ENCODE measurements at places on chromosomes 4 and X.

GRCh38 chrX:11446336-11446735, 153.1 kb downstream of the AMELX start:
- DNase-seq: no peak

DNA sequence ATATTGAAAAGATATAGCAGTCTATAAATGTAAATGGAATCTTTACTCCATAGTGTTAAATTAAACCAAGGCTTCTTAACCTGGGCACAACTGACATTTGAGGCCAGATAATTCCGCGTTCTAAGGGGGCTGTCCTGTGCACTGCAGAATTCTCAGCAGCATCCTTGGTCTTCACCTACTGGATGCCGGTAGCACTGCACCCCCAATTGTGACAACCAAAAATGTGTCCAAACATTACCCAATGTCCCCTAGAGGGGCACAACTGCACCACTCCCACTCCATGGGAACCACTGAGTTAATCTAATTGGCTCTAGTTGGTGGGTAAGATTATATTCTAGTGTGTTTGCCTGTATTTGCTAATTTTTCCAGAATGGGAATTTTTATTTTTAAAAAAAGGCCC, 16.6 kb downstream of the AP1S2 start:
- no peak for DNase-seq

DNA sequence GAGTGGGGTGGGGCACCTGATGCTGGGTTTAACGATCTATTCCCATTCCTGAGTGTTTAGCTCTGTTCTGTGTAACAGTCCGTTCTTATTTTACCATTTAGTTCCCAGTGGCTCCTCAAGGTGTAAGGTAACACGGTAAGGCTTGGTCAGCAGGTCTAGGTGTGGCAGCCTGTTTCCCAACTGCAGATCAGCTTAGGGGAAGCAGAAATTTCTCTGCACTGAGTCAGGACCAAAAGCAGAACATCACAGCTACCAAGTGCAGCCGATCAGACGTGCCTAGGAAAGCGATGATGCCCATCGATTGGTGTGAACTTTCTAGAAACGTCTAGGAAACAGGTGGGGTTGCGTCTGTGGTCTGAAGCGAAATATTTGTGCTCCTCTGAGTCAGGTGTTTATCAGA, 240.1 kb downstream of the STIM2 start:
- no peak for DNase-seq

- no peak for DNase-seq
Observed at GRCh38 chr4:156765277-156765676, 206.3 kb downstream of the PDGFC start.

- no peak for DNase-seq
Observed at GRCh38 chr4:7890635-7891393, 48.8 kb downstream of the AFAP1 start.

- no peak for DNase-seq
Observed at GRCh38 chr4:88216395-88216794, 58.0 kb upstream of the ABCG2 start.

DNA sequence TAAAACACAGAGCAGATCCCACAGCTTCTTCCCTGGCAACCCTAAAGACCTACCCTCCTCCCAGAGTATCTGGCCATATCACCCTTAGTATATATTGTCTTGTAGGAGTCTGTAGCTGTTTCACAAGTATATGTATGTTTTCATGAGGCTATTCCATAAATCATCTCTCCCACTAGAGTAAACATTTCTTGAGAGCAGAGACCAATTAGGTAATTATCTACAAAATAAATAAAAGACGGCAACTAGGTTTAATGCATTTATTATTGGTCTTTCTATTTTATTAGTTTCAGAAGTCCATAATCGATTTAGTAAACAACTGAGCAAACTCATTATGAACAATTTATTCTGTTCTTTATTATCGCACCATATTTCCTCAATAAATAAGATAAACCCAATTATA, 7.0 kb downstream of the ACOT9 start:
- no peak for DNase-seq

DNA sequence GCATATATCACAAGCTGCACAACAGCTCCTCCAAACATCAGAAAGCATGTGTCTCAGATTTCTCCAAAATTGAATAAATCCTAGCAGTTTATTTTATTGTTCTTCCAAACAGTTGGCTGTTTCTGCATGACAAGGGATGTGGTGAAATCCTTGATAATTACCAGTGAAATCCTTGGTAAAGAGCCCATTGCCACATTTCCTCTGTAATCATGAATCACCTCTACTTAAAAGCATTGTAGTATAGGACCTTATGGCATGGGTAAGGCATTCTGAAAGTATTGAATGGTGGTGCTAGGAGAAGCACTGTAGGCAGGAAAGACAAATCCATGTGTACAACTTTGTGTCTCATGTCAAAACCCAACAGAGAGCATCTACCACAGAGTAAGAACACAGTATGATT, 135.8 kb upstream of the NDST3 start:
- no peak for DNase-seq

DNA sequence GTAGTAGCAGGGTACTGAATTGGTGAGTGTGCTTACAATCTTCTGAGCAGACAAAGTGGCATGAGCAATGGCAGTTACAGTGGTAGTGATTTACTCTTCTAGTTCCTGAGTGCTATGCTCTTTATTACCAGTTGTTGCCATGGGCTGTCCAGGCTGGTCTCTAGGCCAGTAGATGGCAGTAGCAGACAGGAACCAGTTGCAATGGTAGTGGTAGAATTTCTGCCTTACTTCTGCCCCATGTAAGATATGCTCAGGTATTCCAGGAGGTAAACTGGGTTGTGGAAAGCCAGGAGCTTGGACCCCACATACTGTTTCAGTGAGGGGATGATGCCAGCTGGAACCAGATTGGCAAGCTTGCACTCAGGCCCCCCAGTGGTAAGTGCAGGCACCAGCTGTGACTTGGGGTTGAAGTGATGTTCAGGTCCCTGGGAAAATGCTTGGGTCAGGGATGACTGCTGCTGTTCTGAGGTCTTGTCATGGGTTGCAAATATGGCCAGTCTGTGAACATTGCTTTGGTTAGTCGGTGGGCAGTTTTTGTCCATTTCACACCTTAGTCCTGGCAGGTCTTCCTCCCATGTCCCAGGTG, 63.0 kb upstream of the ZXDB start:
- DNase-seq: no peak

DNA sequence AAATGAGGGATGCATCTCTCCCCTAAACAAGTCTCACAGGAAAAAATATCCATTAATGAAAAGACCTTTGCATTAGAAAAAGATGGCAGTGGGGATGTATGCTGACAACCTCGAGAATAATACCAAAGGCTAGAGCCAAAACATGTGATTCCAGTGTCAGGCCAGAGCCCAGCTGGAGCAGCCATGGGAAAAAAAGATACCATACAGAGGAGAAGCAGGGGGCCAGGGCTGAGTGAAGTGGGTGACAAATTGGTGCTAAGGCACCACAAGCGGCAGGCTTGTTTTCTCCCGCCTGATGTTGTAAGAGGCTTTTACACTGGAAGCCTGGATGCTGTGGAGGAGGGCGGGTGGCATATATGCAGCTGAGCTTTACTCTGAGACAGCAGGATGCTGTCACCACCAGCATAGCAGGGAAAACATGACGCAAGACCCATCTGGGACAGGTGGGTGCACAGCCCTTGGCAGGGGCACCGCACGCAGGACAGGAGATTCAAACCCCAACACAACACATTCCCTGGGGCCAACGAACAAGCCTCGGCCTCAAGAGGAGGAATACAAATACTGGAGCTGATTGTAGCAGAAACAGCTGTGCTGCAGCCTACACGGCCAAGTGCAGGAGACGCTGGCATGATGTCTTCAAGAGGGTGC, 91.9 kb downstream of the TSPAN5 start:
- DNase-seq: no peak

DNA sequence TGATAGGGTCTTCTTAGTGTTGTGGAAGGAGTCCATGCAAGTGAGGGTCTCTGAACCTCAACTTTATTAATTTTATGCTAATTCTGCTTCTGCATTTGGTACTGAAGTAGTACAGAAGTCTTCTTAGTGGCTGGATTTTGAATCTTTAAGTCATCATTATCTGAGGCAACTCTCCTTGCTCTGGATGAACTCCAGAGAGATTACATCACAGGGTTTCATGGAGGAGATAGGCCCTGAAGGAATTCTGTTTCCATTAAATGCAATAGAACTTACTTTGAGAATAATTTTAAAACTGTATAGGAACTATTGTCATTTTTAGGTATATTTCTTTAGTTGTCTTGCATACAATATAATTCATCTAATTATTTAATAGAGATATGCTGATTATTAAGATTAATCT, 451.2 kb downstream of the FAT4 start:
- no peak for DNase-seq

DNA sequence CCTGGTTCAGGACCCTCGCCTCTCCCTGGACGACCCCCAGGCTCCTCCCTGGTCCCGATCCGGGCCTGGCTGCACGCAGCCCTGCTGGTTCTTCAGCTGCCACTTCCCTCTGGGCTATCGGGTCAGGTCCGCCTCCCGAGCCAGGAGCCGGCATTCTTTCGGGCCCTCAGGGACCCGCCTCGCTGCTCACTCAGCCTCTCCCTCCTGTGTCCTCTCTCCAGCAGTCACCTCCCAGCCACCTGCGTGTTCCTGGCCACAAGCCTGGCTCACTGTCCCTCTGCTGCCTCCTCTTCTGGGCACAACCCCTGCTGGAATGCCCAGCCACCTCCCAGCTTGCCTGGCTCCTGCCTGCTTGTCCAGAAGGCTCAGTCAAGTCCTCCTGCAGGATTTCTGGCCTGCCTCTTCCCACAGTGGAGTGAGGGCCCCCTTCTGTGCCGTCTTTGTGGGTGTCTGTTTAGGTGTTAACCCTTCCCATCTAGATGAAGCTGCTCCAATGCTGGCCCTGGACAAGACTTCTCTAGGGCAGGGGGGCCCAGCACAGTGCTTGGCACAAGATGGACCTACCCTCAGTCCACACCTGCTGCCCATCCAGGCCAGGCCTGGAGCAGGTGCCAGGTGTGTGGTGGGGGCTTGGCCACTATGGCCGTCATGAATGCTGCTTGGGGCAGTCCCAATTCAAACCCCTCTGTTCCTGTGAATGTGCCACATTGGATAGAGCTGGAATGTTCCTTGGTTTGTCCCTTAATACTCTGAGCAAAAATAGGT, 2.2 kb downstream of the WFS1 start:
- no peak for DNase-seq

Measured in esophagus squamous epithelium (tissue), 5 donors.